ENCODE measurements at places on chromosomes 12 and 14. TPM values are rescaled to one million over a fixed set of nuclear protein-coding genes. Genes with fewer than 3 reads are reported as not detected.

PLEKHA5 gene
- 30.2 TPM for total RNA-seq

OR6C2 gene
- total RNA-seq, result not detected

SYCP3 gene
- not detected for total RNA-seq

- no peak for DNase-seq
These were observed 172.6 kb downstream of the CPNE8 start for GRCh38 chr12:38732761-38733160.

DNA sequence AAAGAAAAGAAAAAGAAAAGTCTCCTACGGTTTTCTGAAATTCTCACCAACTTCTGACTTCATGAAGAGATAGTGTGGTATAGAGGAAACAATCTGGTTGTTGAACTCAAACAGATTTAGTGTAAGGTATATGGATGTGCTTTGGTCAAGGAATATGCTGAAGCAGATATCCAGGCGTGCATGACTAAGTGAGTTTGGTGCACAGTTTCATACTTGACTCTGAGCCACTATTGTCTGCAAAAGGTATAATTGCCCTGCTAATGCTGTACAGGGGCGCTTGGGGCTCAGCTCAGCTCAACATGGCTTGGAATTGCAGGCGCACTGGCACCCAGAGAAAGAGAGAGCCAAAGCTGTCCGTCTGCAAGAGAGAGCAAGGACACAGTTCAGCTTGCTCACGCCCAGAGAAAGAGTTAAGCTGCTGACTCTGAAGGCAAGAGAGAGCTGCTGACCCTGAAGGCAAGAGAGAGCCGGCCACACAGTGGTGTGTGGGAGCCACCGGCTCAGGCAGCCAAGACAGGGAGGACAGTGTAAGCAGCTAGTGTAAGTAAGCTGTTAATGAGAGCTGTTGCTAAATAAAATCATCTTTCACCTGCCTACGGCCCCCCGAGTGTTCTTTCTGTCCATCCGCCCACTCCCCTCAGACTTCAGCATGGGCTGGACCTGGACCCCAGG, 66.4 kb upstream of the SLC38A4 start:
- DNase-seq, result no peak

DNA sequence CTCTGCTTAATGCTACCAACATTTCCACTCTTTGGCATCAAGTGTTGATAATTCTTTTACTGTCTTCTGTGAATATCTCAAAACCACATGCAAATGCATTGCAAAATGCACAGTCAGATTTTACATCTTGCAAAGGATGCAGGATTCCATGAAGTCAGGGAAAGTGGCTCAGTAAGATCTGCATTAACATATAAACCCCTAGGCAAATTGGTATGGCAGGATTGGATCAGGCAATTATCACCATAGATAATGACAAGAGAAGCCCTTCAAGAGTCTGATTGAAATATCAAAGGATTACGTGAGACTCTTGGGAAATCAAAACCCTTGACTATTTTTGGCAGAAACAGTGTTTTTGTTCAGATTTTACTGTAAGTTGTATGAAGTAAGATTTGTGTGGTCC, 71.0 kb downstream of the TMTC2 start:
- DNase-seq, result no peak
